NCI-H187 treated with DMSO at 0.1 percent for 48 hours (cell line): ENCODE measurements at places on chromosomes 5 and 9.
A peak's percentile ranks its signal among the peaks of the same experiment; 100 is the strongest.

GRCh38 chr5:163362840-163363371, 74.5 kb upstream of the CCNG1 start:
- no peak for DNase-seq

GRCh38 chr9:33139421-33140228, 27.5 kb downstream of the B4GALT1 start:
- no peak for DNase-seq

DNA sequence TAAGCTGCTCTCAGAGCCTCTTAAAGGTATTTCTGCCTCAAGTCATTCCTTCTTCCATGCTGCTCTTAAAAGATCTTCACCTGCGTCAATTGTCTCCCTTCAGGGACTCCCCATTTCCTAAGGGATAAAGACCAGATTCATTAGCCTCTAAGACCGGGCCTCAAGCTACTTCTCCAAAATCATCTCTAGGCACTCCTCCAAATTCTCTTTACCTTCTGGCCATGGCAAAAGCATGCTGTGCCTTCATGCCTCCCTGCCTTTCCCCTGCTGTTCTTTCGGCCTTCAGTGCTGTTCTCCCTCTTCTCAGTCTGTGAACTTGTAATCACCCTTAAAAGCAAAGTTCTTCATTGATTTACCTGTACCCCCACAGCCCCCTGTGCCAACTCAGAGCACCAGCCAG, 4.4 kb downstream of the TMOD1 start:
- no peak for DNase-seq

DNA sequence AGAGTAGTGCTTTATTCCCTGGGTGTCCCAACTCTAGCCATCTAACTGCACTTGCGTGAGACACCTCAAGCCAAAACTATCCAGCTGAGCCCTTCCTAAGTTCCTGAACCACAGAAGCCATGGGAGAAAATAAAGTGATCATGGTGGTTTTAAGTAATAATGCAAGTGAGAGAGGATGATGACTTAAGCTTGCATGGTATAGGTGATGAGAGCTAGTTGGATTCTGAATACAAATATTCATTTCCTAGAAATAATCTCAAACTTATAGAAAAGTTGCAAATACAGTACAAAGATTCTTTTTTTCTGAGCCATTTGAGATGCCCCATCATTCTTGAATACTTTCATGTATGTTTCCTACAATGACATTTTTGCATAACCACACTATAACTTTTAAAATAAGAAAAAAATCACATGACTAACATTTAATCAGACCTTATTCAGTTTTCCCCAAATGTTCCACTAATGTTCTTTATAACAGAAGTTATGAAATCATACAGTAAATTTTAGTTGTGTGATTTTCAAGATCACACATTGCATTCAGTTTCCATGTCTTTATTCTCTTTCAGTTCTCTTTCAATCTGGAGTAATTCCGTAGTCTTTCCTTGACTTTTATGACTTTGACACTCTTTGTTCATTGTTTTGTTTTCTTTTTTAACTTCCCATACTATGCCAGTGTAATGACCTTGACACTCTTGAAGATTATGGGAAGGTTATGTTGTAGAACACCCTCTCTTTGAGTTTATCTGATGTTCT, 5.5 kb upstream of the AK3 start:
- DNase-seq: no peak

- no peak for DNase-seq
Observed at GRCh38 chr9:95315108-95315746, 2.3 kb downstream of the FANCC start.

GRCh38 chr5:148418511-148418910, 34.8 kb downstream of the FBXO38 start:
- no peak for DNase-seq

DNA sequence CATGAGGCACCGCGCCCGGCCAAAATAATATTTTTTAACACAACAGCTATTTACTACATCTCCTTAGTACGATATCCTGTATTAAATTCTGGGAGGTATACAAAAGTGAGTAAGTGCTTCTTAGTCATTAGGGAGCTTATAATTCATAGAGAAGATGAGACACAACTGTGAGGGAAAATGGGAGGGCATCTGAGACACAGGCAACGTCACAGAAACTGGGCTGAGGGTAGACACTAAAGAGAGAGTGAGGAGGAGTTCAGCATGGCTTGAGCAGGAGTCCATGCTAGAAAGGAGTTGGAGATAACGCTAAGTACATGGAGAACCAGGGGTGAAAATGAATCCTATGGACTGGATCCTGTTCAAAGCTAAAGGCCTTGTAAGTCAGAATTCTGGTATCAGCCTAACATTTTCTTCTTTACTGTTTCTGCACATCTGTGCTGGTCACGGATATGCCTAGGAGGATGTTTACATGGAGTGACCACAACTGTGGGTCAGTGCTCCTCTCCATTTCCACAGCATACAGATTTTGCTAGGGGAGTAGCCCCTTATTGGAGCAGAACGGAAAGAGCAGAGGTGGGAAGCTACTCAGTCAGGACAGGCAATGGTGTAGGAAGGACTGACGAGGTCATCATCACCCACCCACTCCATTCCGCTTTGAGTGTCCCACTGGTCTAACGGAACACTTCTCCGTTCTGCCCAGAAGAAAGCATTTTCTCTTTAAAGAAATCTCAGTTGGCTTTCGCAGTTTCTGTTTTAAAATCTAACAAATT, 310.4 kb upstream of the EFNA5 start:
- no peak for DNase-seq

DNA sequence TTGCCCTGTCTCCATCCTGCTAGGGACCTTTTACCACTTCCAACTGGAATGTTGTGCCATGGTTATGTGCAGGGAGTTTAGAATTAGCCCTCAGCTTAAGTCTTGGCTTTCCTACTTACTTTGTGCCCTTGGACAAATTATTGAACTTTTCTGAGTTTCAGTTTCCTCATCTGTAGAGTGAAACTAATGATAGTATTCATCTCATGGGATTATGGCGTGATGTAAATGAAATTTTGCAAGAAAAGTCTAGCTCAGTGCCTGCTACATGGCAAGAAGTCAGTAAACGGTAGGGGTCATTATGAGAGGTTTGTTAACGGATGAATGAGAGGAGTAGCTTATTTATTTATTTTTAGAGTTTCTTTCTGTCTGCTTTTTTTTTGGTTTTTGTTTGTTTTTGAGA, 1.8 kb downstream of the MVB12B start:
- no peak for DNase-seq

- no peak for DNase-seq
Observed at GRCh38 chr5:139640421-139641115, 7.6 kb upstream of the CXXC5 start.

DNA sequence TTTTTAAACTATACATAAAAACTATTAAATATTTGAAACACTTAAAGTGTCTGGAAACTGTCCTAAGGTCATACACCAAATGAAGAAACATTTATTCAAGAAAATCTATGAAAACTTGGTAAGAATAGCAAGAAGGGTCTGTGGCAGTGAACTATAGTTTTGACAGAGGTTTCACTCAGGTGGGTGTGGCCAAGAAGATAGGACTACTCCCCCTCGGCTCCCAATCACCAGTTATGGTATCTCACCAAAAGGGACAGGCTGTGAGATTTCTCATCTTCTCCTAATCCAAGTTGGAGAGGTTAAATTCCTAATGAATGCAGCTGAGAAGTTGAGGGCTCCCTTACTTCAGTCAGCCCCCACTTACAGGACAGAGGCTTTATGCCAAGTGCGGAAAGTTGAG, 2.9 kb downstream of the ARSK start:
- no peak for DNase-seq

DNA sequence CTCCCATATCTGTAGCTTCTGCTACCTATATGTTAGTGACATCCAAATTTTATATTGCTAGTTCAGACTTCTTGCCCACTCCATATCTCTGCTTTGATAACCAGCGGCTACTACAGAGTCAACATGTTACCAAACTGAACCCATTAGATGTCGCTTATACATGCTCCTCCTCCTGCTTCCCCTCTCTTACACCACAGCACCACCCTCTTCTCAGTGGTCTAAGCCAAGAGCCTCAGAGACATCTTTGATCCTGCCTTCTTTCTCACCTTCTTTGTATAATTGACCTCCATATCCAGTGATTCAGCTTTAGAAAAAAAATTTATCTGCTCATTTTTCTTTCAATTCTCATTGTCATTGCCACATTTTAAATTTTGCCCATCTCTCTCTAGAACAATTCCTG, 408.2 kb upstream of the TLE4 start:
- DNase-seq: no peak

- no peak for DNase-seq
Observed at GRCh38 chr9:112239708-112240107, 64.6 kb upstream of the SUSD1 start.

- DNase-seq: no peak
Observed at GRCh38 chr5:88674356-88675167, 208.4 kb downstream of the MEF2C start.

DNA sequence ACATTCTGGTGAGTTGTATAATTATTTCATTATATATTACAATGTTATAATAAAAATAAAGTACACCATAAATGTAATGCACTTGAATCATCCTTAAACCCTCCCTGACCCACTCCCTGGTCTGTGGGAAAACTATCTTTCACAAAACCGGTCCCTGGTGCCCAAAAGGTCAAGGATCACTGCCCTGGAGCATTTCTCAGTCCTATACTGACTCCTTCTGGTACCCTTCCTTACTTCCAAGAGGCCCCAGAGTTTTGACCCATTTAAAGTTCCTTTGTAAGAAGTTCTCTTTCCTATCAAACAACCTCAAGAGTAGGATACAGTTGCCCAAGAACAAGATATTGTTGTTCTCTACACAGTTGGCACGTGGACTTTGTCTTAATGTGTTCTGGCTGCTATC, 88.9 kb upstream of the TRPM3 start:
- no peak for DNase-seq

- DNase-seq: no peak
Observed at GRCh38 chr9:103574056-103574455, 520.1 kb upstream of the SMC2 start.

DNA sequence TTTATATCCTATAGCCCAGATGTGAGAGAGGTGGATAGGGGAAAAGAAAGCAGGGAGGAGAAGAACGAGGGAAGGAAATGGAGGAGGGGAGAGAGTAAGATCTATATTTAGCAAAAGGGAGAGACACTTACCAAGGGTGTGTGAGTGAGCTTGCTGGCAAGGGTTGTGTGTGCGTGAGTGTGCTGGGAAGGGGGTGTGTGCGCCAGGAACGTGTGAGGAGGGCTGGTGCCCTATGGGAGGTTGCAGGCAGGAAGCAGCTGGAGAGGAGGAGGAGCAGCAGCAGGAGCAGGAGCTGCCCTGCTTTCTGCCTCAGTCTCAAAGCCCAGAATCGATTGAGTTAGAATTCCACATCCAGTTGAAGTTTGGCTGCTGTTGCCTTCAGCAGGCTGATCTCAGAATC, 148.3 kb upstream of the RUSC2 start:
- DNase-seq: no peak

- DNase-seq: no peak
Observed at GRCh38 chr5:68265347-68265746, 49.8 kb downstream of the PIK3R1 start.

DNA sequence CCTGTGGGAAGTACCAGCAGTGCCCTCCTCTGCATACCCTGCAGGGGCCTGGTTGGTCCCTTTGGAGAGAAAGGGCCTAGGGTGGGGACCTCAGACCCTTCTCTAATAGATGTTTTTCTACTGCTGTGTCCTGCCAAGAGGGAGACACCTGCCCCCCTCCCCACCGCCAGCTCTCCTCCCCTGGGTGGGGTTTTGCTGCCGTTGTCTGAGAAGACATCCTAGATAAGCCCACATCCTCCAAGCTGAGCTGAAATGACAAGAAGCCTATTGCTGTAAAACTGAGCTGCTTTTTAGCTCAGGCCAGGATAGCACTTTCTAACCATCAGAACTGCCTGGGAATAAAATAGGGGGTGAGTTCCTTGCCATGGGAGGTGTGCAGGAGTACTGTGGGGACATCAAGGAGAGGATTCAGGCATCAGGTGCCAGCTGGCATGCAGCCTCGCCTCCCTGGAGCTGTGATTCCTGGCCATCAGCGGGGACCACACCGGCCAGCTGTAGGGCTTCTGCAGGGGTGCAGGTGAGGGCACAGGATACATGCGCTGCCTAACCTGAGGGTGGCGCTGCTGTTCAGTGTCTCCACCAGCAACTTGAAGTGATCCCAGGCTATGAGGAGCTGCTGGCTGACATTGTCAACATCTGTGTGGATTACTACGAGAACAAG, 37.9 kb downstream of the CYFIP2 start:
- DNase-seq: no peak

DNA sequence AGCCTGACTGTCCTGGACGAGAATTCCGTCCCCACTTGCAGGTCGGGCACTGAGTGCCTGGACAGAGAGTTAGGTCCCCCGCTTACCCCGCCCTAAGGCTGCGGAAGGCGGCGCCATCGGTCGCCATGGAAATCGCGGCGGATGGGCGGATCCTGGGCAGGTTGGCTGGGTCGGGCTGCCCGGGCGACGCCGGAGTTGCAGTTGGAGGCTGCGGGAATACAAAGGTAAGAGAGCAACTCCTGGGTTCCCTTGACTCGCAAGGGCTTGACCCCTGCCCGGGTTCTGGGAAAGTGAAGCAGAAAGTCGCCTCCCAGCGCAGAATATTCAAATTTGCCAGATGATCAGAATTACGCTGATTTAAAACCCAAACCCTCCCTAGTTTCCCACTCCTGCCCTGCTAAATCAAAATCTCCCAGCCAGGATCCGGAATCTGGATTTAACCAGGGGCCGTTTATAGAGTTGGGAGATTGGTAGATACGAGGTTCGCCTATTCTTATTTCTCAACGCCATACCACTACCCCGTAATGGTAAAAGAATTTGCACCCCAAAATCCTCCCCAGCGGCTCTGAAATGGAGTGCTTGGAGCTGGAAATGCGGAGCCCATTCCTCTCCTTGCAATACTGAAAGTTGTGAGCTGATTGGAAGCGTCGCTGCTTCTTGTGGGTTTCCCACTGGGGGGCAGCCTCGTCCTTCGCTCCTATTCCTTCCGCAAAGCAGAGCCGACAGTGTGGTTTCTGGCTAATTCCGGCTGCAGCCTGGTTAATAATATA, 156.4 kb upstream of the RASEF start:
- DNase-seq: peak; percentile 38

GRCh38 chr5:146529984-146530383, 14.0 kb upstream of the GPR151 start:
- DNase-seq: no peak

DNA sequence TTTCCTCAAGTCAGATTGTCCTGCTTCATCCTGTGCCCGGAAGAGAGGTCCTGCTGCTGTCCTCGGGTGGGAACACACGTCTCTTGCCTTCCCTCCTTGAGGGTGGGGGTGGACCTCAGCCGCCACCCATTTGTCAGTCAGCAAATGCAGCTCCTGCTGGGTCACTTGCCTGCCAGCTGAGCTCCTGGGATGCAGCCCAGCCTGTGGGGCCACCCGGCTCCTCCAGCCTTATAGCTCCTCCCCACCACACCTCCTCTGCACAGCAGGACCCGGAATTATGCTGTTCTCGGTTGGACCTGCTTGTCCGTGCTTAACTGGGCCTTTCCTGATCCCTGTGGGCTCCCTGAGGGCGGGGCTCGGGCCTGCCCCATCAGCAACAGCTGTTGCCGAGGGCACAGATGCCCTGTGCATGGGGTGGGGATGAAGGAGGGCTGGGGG, 52.7 kb downstream of the RXRA start:
- DNase-seq: no peak

DNA sequence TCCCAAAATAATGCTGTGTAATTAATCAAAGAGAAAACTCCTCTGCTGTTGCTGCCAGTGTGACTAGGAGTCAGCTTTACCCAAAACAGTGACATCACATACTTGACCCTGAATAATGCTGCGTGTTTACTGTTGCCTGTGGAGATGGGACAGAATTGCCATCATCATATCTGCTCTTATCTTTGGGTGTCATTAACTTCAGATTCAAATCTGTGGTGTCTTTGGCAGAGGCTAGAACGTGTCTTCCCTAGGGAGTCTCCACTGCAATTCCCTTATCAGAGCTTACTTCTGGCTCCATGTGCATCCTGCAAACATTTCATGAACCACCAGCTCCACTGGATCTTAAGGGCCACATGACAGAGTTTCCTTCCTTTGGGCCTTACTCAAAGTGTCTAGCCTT, 88.9 kb upstream of the MRPS30 start:
- DNase-seq: no peak
